ENCODE measurements at places on chromosomes 16 and 17.

DNA sequence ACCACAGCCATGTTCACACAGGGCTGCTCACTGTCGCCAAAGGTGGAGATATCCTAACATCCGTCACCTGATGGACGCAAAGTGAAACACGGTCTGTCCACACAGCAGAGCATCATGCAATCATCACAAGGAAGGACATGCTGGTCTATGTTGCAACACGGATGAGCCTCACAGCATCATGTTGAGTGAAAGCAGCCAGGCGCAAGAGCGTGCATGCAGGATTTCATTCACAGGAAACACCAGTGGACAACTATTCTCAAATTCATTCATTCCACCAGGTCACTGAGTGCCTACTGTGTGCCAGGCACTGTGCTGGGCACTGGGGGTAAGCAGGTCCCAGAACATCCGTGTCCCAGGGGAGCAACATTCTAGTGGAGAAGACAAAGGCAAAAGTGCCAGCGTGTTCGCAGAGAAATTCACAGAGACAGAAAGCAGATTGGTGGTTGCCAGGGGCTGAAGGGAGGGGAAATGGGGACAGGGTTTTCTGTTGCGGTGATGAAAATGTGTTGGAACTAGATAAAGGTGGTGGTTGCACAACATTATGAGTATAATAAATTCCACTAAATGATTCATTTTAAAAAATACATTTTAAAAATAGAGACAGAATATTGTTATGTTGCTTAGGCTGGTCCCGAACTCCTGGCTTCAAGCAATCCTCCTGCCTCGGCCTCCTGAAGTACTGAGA lies 22.7 kb upstream of the KCNJ12 start:
- no peak for DNase-seq

DNA sequence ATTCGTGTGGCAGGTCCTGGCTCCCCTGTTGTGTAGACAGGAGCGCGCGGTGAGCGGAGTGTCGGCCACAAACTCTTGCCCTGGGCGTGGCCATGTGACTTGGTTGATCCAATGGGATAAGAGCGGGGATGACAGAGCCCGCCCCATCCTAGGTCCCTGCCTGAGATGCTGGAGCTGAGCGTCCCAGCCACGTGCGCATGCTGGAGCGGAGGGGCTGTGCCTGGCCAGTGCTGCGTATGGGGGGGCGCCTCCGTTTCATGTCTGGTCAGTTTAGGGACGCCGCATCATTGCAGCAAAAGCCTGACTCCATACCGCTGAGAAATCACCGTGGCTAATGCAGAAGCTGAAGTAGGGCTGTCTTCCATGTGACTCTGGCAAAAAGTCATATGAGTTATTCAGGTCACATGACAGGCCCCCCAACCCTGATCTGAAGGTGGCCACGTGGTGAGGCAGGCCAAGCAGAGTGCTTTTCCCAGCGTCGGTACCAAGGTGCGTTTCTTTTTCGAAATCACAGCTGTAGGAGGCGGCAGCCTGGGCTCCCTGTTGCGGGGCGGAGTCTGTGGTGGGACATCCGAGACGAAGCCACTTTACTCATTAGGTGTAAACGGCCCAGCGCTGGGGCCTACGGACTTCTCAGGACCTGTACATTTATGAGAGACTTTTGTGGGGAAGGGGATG lies 22.5 kb downstream of the HSBP1 start:
- no peak for DNase-seq

GRCh38 chr16:50360779-50361178 lies 8.0 kb downstream of the BRD7 start:
- DNase-seq: no peak

DNA sequence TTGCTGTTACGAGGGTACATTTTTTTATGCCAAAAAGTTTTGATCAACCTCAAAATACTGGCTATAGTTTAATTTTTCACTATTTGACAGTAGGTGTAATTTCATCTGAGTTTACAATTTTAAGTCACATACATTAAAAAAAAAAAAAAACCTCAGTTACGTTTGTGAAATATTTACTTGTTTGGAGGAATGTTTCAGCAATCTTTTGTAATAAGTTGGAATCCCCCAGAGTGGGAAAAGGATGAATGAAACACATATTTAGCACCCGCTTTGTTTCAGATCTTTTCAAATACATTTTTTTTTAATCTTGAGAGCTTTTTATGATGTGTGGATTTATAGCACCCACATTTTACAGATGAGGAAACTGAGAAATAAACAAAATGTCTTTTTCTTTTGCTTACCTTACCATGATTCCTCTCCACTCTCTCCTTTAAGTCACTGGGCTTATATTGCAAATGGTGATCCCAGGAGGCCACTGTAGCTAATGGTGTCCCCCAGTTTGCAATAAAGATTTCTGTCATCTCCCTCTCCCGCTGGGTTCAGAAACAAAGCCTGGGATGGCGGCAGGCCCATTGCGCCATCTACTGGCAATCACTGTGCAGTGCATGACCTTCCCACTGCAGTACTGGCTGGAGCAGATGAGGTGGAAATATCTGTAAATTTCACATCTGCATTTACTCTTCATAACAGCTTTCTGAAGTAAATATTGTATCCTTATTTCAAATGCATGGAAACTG lies 27.7 kb downstream of the TBC1D3B start:
- peak; percentile 83 for DNase-seq

DNA sequence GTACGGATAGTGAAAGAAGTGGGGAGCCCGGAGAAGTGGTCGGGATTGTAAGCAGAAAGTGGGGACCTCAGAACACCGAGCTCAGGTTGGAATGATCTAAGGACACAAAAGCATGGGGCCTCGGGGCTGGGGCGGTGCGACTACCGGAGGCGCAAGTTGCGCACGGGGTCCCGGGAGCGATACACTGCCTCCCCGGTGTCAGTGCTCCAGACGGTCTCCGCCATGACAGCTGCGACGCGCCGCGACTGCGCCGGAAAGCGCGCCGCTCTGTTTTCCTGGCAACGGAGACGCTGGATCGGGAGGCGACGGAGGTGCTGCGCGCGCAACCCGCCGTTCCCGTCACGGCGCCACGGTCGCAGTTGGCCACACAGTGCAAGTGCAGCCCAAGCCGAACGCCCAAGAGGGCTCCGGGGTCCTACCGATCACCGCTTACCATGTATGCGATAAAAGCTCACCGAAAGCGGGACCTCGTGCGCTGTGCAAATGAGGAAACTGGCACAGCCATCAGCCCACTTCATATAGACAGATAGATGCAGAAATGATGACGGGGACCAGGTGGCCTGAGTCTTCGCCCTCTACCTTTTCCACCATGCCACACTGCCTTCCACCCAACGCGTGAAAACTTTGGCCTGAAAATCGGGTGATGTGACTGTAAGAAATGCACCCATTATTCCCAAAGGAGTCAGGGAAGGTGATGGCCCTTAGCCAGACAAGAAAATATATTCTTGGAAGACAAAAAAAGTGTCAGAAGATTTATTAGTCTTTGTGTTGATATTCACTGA lies at the start of gene MKS1:
MKS1 (minus strand) TSS at position 249 of the 782 bp plus-strand sequence; CDS start at position 224, 25 bp downstream.
- DNase-seq: peak; percentile 96

DNA sequence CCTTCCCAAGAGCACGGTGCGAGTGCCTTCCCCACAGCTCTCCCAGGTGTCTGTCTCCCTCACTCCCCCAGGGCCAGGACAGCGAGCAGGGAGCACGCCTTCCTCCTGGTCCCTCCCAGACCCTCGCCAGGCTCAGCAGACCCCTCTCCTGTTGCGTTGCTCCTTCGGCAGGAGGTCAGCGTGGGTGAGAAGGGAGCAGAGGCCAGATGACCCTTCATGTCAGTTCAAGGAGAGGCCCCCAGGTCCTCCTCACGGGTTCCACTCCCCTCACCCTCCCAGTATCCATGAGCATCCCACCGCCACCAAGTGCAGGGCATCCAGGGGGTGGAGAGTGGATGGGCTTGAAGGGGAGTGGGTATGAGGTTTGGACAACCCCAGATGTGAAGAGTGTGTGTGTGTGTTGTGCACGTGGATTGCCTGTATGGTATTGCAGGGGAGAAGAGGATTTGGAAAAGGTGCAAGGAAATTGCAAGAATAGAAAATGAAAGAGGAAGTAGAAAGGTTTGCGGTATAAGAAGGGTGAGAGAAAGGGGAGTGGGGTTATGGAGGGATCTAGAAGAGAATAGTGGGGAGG lies 17.7 kb downstream of the SGCA start:
- DNase-seq: no peak

- no peak for DNase-seq
These were observed 4.4 kb downstream of the RTN4RL1 start for GRCh38 chr17:2020721-2021120.

DNA sequence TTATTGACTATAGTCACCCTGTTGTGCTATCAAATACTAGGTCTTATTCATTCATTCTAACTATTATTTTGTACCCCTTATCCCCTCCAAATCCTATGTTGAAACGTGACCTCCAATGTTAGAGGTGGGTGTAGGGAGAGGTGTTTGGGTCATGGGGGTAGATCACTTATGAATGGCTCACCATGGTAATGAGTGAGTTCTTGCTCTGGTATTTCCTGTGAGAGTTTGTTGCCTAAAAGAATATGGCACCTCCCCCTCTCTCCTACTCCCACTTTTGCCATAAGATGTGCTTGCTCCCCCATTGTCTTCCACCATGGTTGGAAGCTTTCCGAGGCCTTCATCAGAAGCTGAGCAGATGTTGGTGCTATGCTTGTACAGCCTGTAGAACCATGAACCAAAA lies 59.3 kb upstream of the BRD7 start:
- DNase-seq: no peak
